Left colon (tissue), 2 donors: ENCODE measurements at places on chromosomes 12 and 14. TPM values are rescaled to one million over a fixed set of nuclear protein-coding genes. Genes with fewer than 3 reads are reported as not detected.

- DNase-seq = peak; percentile 56
These were observed at the start of gene ARHGAP5 for GRCh38 chr14:32077081-32078022. TSS of gene ARHGAP5 (plus strand) at chr14:32077304. CDS start at chr14:32090670, 13,366 bp downstream.

DNA sequence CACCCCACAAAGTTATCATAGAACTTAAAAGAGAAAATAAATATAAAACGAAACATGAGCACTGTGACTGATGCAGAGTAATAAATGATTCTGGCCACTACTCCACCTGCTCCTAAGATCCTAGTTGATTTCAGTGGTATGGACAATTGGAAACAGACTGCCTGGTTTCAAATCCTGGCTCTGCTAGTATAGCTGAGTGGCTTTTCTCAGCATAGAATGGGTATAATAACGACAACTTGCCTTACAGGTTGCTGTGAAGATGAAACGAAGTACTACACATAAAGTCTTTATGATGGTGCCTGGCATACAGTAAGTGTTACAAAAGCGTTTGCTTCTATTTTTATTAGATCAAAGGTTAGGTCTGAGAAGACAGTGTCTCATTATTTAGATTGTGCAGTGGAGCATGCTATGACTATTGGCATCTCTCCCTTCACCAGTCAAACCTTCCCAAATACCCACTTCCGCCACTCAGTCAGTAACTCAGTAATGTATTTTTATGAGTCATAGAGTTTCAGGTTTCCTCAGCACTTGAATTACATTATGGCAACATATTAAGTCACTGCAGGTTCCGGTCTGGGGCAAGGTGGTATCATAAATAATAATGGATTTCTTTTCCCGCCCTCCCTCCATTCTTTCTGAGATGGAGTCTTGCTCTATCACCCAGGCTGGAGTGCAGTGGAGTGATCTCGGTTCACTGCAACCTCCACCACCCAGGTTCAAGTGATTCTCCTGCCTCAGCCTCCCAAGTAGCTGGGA lies 29.7 kb upstream of the NR2C1 start:
- DNase-seq = no peak

DNA sequence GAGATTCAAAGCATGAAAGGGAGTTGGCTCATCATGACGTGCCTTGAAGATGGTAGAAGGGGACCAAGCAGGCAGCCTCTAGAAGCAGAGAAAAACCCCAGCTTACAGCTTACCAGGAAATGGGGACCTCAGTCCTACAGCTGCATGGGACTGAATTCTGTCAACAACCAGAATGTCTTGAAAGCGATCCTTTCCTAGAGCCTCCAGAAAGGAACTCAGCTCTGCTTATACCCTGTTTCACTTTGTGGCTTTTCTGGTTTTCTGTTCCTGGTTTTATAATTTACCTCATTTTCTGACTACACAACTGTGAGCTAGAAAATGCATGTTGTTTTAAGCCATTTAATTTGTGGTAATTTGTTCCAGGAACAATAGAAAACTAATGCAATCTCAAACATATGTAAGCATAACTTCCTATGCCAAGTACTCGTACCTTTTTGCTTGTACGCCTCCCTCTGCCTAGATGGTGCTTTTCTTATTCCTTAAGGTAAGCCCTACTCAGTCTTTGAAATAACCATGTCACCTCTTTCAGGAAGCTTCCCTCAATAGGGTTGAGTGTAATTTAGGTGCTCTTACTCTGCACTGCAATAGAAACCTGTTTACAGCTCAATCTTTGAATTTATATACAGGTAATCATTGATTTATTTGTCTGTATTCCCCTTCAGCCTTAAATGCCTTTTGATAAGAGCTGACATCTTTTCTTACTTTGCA lies 348.8 kb downstream of the TMEM117 start:
- DNase-seq = no peak

GRCh38 chr12:91566328-91567099 lies 383.9 kb upstream of the DCN start:
- DNase-seq = no peak

- no peak for DNase-seq
These were observed 56.0 kb downstream of the PLCZ1 start for GRCh38 chr12:18681818-18682217.

- DNase-seq = no peak
These were observed 268.0 kb upstream of the TMEM132C start for GRCh38 chr12:127998988-127999387.

- DNase-seq = no peak
These were observed 84.0 kb downstream of the BORCS5 start for GRCh38 chr12:12440784-12441428.

GRCh38 chr12:94516985-94517384 lies 57.3 kb upstream of the CEP83 start:
- no peak for DNase-seq

The SLC10A1 gene
- total RNA-seq = not detected

The JDP2 gene
- 40.1 TPM for total RNA-seq

The CAPRIN2 gene
- 10.3 TPM for total RNA-seq
